ENCODE measurements at places on chromosomes 3 and 15.
A peak's percentile ranks its signal among the peaks of the same experiment; 100 is the strongest.

GRCh38 chr3:160852856-160853255 lies 96.8 kb downstream of the PPM1L start:
- DNase-seq, result no peak

GRCh38 chr15:31149088-31149505 lies 47.6 kb upstream of the TRPM1 start:
- DNase-seq, result no peak

- DNase-seq, result no peak
These were observed 28.2 kb downstream of the TPM1 start for GRCh38 chr15:63070681-63071129.

- DNase-seq, result no peak
These were observed 32.0 kb downstream of the GLB1 start for GRCh38 chr3:33064929-33065328.

- no peak for DNase-seq
These were observed 17.3 kb downstream of the ZBTB38 start for GRCh38 chr3:141385406-141386125.

DNA sequence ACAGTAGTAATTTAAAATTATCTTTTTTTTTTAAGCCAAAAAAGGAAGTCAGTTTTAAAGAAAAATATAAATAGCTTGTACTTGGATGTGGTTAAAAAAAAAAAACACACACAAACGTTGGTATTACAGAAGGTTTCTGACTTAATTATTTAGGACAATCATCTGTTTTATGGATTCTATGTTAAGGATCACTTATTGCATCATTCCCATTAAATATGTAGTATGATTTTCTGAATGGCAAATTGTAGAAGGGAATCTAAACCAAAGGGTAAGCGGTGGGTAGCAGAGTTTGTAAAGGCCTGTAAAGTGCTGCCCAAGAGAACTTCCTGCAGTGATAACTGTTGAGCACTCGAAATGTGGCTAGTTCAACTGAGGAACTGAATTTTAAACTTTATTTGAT lies 8.0 kb downstream of the SENP2 start:
- no peak for DNase-seq

DNA sequence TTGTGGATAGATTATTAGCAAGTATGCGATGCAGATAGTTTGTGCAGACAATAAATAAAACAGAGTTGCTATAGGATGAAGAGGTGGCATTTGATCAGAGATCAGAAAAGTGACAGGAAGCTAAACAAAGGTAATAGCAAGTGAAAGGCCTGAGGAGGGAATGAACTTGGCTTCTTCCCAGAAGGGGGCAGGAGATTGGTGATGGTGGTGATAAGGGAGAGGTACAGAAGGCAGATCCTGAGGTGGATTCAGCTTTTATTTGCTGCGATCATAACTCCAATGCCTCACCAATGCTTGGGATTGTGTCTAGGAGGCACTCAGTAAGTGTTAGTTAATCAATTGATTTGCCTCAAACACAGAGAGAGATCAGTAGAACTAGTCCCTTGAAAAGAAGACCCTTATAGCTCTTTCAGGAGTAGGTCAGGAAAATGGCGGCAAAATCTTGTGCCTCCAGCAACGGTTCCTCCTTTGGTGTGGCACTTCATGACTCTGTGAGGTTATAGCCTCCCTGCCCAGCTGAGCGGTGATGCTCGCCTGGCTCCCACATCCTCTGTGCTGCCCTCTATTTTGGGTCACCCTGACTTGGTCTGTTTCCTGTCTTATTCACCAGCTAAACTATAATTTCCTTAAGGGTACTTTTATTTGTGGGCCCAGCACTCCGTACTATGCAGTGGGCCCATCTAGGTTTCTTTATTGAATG lies 37.5 kb downstream of the TGFBR2 start:
- no peak for DNase-seq

DNA sequence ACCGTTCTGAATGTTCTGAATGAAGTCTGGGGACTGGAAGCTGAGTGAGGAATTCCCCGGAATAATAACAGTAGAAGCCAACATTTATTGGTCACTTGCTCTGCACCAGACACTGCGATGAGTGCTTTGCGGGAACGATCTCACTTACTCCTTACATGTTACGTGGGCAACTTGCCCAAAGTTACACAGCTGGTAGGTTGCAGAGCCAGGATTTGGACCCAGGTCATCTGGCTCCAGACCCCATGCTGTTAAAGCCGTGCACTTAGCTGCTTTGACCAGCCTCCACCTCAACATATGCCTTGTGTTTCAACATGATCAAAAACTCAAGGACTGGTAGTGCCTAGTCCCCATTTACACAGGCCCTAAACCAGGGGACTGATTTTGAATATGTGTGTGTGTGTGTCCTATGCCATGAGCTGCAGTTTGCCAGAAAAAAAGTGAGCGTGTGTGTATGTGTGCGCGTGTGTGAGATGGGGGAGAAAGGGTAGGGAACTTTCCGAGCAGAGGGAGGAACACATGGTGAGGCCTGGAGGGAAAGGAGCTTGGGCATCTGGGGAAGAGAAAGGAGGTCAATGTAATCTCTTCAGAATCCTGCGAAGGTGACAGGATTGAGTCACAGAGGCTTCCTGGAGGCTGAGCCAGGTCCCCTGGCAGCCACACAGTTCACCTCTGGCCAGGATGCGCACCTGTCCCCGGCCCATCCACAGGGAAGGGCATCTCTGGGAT lies 28.9 kb downstream of the LINGO1 start:
- DNase-seq, result no peak

GRCh38 chr3:81643721-81644120 lies 117.7 kb downstream of the GBE1 start:
- DNase-seq, result peak; percentile 13

DNA sequence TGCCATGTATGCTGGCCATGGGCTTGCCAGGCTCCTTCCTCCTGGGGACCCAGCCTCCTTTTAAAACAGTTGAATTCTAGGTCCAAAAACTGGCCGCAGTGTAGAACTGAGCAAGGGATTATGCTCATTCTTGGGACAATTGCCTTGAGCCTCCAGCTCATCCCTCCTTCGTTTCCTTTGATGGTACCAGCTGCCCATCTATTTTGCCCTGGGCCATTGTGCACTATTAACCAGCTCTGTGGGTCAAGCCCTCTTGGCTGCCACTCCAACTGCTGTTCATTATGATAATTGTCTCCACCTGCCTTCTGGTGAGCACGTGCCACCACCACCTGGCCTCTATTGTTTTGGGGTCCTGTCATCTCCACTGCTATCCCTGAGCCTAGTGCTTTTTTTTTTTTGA lies 75.8 kb upstream of the SYN2 start:
- no peak for DNase-seq

DNA sequence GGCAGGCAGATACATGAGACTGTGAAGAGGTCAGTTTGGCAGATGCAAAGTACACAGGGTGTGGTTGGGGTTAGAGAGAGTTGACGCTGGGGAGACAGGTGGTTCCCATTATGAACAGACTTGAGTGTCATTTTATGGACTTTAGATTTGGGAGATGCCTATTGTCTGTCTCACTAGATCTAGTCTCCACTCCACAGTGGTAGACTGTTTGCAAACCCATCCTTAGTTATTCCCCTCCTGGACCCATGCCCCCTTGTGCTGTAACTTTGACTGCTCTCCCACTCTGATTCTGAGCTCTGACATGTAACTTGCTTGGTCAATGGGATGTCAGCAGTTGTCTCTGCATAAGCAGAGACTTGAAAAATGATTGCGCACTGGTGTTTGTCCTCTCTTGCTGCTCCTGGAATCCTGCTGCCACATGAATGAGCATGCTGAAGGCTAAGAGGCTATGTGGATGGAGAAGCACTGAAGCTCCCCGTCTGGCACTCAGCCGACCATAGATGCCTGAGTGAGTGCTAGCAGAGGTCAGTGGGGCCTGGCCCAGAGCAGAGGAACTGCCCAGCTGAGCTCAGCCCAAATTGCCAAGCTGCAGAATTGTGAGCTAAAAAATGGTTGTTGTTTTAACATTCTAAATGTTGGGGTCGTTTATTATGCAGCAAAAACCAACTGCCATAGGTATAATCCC lies 88.2 kb downstream of the FAM43A start:
- no peak for DNase-seq

GRCh38 chr15:49731187-49732099 lies 110.6 kb downstream of the DTWD1 start:
- no peak for DNase-seq

DNA sequence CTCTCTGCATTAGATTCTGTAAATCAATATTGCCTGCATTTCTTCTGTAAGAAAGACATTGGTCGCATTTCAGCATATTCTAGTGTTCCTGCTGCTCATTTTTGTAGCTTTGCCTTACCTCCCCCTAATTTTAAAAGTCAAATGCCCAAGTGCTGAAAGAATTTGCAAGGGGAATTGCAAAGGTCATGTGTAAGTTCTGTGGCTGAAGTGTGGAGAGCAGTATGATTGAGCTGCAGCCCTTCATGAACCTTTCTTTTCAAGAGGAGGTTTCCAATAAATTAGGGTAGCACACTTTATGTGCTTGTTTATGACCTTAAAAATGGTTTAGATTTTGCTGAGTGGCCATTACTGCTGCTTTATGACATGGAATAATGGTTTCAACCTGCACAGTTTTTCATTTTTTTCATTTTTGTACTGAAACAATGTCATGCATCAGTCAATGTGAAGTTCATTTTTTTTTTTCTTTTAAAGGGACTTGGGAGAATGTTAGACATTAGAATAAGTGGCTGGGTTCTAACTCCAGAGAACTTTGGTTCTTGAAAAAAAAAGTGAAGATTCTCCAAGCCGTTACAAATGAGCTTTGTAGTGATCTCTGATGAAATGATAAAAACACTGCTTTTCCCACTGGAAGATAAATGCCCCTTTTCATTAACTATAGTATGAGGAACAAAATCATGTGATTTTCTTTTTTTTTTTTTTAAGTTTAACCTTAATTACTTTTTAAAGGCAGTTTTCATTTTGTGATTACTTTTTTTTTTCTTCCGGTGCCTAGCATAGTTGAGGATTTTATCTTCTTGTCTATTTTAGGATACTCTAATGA lies 99.6 kb downstream of the MITF start:
- DNase-seq, result no peak

DNA sequence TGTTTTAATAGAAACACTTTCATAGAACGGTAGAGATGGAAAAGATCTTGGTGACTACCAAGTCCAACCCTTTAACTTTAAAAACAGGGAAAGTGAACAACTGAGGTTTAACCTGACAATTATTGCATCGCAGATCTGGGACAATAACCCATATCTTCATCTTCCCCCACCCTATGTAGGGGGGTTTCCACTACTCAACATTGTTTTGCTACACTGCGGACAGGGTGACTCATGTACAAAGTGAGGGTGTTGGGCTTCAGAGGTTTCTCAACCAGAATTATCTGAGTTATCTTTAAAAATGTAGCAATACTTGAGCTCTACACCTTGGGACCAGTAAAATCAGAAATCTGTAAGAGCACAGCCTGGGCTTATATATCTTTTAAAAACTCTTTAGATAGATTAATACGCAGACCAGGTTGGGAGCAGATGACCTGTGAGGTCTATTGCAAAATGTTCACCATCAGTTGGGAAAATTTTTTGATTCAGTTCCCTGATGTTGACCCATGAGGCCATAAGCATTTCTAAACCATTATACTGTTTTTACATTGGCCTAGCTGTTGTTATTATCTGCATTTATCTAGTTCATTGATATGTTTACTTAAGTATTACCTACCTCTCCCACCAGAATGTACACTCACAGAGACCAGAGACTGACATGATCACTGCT lies 103.6 kb upstream of the ICE2 start:
- peak; percentile 48 for DNase-seq

DNA sequence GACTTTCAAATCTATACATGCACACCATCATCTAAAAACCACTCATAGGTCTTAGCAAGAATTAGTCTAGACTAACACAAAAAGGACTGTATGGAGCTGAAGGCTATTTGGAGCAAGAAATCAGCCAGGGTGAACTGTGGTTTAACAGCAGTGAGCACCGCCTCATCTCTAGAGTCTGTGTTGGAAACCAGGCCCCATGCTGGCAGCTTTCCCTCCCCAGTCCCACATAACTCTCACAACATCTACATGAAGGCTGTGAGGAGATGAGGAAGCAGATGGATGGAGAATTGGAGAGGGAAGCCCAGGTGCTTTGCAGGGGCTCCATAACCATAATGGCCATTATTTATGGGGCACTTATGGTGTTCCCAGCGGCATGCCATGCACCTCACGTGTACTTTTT lies 133.2 kb upstream of the TOPAZ1 start:
- no peak for DNase-seq

- DNase-seq, result no peak
These were observed 104.7 kb downstream of the CHSY1 start for GRCh38 chr15:101147181-101147580.

DNA sequence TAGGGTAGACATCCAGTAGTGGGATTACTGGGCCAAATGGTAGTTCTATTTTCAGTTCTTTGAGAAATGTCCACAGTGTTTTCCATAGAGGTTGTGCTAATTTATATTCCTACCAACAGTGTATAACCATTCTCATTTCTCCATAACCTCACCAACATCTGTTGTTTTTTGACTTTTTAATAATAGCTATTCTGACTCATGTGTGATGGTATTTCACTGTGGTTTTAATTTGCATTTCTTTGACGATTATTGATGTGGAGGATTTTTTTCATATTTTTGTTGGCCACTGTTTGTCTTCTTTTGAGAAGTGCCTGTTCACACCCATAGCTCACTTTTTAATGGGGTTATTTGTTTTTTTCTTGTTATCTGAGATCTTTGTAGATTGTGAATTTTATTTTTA lies 125.2 kb downstream of the CFAP20DC start:
- no peak for DNase-seq

DNA sequence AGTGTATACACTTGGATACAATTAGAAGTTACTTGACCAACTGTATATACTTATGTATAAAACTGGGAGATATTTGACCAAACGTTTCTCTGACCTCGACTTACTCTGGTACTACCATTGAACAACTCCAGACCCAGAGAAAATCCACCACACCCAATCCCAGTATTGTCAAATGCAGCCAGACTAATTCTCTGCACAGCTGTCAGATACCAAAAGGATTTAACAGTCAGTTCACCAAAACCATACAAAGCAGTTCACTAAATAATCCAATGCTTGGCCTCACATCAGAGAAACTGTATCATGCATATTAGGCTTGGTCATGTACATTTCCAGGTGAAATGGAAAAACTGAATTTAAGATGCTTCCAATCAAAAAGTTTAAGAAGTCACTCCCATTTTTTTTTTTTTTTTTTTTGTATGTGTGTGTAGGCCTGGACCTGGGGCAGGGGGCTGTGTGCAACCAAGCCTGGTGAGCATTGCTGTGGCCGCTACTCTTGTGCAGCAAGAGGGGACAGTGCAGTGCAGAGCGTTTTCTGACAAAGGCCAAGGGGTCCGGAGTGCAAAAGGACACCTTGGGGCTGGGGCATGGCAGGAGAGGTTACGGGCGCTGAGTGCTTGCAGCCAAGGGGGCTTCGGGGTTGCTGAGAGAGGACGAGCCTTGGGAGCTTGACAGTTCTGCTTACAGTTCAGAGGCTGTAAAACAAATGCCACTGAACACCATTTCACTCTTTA lies 1.4 kb downstream of the TOMM70 start:
- no peak for DNase-seq

GRCh38 chr3:46208167-46208704 lies at the start of gene CCR1:
Gene CCR1, minus strand, starts transcription at chr3:46208313. Its CDS starts 4,000 bp downstream, at chr3:46204313.
- DNase-seq, result peak; percentile 71

GRCh38 chr15:77731945-77732344 lies 99.2 kb upstream of the LINGO1 start:
- no peak for DNase-seq
